ENCODE measurements at places on chromosomes 12 and 14.

GRCh38 chr14:92880851-92881250, 42.1 kb upstream of the CHGA start:
- no peak for DNase-seq

- no peak for DNase-seq
Observed at GRCh38 chr12:40446385-40446784, 221.6 kb downstream of the LRRK2 start.

- DNase-seq = no peak
Observed at GRCh38 chr14:51293149-51293911, 53.3 kb downstream of the TMX1 start.

GRCh38 chr12:71161591-71161990, 3.8 kb upstream of the TSPAN8 start:
- no peak for DNase-seq

DNA sequence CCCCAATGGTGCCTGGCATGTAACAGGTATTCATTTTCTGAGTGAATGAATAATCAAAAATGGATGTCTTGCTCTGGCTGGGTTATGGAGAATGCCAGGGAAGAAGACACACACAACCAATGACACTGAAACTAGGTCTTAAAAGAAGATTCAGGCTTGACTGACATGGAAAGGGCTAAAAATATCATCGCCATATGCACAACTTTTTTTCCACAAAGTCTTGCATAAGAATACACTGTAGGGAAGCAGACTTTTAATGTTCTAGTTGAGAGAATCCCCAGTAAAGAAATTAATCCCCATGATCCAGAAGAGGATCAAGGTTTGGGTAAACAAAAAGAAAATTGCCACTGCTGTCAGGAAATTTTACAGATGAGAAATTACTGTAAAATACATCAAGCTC, 116.4 kb downstream of the SLC2A13 start:
- DNase-seq = no peak

- DNase-seq = no peak
Observed at GRCh38 chr12:59650588-59651228, 54.9 kb downstream of the SLC16A7 start.

DNA sequence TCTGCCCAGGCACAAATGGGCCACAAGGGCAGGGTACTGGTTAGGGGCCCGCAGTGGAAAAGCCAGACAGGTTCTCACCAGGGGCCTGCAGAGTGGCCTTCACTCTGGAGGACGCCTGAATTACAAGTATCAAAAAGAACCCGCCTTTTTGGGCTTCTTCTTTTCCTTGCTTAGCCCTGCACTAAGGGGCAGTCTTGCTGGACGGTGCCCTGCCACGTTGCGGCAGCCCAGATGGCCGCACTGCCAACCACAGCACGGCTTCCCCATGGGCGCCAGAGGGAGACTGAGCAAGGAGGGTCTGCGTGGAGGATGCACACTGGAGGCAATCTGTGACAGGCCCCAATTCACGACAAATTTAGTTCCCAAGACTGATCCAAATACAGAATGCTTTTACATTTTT, 18.3 kb upstream of the CDK2AP1 start:
- no peak for DNase-seq

GRCh38 chr12:121391619-121392324, 8.1 kb upstream of the RNF34 start:
- DNase-seq = no peak

- DNase-seq = no peak
Observed at GRCh38 chr14:31895646-31896045, 181.5 kb upstream of the ARHGAP5 start.

Data from stimulated activated CD8-positive, alpha-beta memory T cell treated with anti-CD3 and anti-CD28 coated beads, Interleukin-12 subunit alpha, Interleukin-12 subunit beta, amount 100 ng/mL, for 1 hour (primary cell).